ENCODE measurements at places on chromosomes 7 and 10.

GRCh38 chr10:126097558-126098225 lies 201.3 kb downstream of the FANK1 start:
- no peak for DNase-seq

GRCh38 chr7:50366311-50366710 lies 61.8 kb downstream of the IKZF1 start:
- no peak for DNase-seq

DNA sequence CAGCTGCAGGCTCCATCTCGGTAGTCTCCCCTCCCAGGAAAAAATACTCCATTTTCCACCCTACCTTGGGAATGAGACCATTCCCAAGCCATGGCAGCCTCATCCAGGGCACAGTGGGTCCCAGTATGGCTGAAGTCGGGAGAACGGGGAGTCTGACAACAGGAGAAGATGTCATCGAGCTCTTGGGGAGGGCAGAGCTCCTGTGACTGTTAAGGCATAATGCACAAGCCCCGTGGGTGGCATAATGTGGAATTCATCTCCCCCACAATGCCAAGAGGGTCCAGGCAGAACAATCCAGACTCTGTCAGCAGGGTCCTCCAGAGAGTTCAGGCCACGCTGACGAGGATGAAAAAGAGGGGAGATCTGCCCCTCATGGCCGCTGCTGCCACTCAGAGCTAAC lies 279.4 kb downstream of the PLXNA4 start:
- DNase-seq: no peak

- DNase-seq: no peak
Observed at GRCh38 chr7:134462337-134462925, 3.5 kb upstream of the AKR1B1 start.

GRCh38 chr10:30853066-30853465 lies 178.6 kb downstream of the ZNF438 start:
- no peak for DNase-seq

DNA sequence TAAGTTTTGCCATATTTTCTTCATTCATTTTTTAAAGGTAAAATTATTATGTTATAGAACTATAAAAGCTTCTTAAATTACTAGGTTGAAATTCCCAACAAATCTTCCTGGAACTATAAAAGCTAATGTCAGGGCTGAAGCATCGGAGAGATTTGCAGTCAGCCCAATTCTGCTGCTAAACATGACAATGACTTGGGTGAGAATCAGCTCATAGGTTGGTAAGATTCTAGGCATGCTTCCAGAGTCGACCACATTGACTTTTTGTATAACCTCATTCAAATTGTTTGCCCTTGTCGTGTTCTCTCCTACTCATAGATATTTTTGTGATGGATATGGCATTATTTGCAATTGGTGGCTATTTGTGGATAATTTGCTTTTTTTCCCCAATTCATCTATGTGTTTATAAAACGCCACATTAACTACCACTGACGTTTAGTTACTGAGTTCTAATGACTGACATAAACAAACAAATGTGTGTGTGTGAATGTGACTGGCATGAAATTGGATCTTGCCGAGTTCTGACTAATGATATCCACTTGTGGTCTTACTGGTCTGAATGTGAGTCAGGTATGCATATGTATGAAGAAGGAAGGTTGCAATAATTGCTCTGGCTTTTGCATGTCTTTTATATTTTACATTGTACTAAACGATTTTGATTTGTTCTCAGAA lies 579.8 kb downstream of the PARD3 start:
- no peak for DNase-seq

GRCh38 chr10:110448682-110449418 lies 48.9 kb upstream of the DUSP5 start:
- no peak for DNase-seq

DNA sequence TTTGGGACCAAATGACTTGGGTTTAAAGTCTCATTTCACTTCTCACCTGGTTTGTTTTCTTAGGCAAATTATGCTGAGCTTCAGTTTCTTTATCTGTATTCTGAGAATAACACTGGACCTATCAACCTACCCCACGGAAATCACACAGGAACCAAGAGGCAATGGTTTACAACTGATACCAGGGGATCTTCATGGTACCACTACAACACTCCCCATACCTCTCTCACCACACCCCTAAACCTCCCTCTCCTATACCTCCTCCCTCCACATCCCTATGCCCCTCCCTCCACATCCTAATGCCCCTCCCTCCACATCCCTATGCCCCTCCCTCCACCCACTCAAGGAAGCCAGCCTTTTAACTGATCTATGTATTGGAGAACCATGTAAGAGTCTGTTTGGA lies 9.9 kb downstream of the FAM204A start:
- DNase-seq: no peak

DNA sequence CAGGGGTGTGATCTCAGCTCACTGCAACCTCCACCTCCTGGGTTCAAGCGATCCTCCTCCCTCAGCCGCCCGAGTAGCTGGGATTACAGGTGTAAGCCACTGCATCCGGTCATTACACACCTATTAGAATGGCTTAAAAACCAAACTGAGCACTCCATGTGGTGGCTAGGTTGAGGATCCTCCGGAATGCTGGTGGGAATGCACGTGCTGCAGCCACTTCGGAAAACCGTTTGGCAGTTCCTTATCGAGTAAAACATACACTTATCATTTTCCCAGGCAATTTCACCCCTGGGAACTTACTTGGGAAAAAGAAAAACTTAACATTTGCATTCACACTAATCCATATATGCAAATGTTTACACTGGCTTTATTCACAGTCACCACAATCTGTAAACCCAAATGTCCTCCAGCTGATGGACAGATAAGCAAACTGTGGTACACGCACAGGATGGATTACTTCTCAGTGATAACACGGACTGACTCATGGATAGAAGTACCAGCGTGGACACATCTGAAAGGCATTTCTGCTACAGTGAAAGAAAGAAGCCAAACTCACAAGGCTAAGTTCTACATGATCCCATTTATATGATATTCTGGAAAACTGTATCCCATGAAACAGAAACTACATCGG lies 20.4 kb downstream of the RFC2 start:
- no peak for DNase-seq

DNA sequence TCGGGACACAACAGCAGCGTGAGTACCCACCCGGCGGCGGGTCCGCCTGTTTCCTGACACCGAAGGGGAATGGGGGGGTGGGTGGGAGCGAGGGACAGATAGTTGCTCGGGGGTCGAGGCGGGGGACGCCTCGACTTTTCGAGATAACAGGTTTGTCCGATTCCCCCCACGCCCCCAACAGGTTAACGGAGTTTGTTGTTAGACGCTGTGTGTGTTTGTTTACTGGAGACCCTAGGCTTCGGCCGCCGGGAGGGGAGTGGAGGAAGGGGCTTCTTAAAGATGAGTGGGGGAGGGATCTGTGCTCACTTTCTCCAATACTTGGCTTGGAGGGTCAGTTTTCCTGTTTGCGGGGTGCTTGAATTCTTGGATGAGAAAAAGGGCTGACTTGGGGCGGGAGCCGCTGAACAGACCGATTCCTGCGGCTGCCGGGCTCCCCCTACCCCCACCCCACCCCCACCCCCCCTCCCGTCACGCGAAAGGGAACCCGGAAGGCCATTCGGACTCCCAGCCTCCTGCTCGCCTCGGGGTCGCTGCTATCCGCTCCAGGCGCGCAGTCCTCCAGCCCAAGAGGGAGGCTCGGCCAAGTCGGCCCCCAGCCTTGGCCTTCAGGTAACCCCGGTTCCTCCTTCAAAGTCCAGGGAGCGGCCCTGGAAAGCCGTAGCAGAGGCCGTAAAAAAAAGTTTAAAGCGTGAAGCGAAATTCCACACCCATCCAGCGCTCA lies 1.0 kb downstream of the SORCS3 start:
- DNase-seq: no peak

GRCh38 chr7:94368371-94368791 lies 26.3 kb upstream of the COL1A2 start:
- DNase-seq: no peak

GRCh38 chr7:1193593-1194424 lies 33.8 kb upstream of the ZFAND2A start:
- DNase-seq: peak; percentile 69

- DNase-seq: no peak
Observed at GRCh38 chr10:14584661-14585060, 190.0 kb downstream of the FAM107B start.

- DNase-seq: no peak
Observed at GRCh38 chr7:135853499-135853898, 104.9 kb upstream of the FAM180A start.

DNA sequence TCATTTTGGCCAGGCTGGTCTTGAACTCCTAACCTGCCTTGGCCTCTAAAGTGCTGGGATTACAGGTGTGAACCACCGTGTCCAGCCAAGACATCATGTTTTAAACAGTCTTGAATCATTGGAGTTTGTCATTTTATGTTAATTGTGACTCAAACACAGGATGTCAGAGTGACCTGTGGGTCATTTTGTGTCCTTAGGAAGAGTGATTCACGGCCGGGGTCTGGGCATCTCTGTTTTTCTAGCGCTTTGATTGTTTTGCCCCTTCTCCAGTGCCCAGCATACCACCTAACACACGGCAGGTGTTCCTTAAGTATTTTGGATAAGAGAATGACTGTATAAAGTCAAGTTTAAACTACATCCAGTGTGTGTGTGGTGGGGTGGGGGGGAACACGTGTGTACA lies 183.7 kb upstream of the KLF6 start:
- DNase-seq: no peak

GRCh38 chr7:36207451-36208291 lies 54.6 kb downstream of the EEPD1 start:
- no peak for DNase-seq

GRCh38 chr10:44968500-44969400 lies 9.1 kb downstream of the RASSF4 start:
- peak; percentile 64 for DNase-seq

DNA sequence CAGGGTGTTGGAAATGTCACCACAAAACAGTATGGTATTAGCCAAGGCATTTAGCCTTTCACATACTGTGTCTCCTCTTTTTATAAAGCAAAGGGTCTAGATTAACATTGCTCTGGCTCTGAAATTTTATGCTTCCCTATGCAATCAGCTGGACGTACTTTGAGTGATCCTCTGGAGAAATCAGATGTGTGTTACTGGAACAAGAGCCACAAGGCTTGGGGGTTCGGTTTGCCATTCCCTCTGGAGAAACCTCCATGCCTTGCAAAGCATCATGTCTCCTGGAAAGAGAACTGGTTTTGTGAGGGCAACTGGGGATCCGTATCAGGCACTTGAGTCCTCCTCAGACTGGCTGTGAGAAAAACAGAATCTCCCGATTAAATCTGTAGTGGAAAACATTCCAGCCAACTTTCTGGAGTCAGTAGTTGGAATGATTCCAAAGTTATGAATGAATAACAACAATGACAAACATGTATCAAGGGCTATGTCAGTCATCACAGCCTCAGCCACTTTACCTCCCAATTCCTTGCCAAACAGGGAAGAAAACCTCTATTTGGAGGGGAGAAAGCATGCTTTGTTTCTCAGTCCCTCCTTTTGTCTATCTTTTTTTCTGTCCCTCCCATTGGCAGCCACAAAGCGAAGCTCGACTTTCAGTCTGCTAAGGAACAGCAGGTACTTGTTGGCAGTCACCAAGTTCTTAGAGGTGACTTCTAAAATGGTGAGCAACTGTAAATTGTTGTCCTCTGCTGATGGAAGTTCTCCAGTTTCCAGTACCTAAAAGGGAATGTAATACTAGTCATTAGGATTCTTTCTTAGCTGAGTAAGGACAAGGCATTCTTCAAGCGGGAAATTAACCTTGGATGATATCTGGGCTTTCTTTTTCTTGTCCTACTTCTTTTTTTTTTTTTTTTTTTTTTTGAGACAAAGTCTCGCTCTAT lies 864.8 kb upstream of the AUTS2 start:
- no peak for DNase-seq

DNA sequence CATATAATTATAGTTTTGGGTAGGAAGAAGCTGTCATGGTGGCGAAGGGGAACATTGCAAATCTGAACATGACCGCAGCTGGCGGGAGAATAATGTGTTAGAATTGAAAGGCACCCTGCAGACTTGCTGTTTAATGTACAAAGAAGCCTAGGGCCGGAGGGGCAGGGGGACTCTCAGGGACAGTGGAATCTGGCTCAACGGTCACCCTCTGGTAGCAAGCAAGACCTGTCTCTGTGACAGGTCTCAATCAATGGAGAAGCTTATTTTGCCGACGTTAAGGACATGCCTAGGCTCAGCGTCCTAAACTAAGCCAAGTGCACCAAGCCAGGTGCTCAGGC lies 177.3 kb downstream of the NSUN6 start:
- no peak for DNase-seq

- no peak for DNase-seq
Observed at GRCh38 chr7:26910221-26910620, 45.8 kb upstream of the SKAP2 start.

DNA sequence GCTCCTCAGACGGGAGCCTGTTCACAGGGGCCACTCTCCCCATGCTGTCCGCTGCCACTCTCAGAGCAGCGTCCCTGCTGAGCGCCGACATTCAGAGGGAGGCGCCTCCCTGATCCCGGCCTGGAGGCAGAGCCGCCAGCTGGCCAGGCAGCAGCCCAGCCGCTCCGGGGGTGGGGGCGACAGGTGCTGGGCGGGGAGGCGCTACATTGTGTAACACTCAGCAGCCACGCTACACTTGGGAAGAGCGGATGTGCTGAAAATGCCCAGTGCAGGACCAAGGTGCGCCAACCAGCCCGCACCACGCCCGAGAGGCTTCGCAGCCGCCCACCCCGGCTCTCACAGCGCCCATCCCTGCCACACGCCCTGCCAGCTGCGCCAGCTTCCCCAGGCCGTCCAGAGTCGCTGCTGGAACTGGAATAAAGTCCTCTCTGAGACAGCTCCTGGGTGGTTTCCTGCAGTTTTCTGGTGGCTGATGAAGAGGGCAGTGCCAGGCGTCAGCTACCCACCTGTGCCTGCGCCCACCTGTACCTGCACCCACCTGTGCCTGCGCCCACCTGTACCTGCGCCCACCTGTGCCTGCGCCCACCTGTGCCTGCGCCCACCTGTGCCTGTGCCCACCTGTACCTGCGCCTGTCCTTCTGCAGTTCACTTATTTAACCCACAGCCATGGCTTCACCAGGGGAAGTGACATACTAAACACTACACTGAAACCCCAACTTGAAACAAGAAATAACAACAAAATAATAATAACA lies 25.7 kb downstream of the STK32C start:
- DNase-seq: no peak

- no peak for DNase-seq
Observed at GRCh38 chr10:60564475-60564874, 174.8 kb upstream of the ANK3 start.

- DNase-seq: no peak
Observed at GRCh38 chr10:30447125-30447799, 13.3 kb downstream of the MAP3K8 start.

DNA sequence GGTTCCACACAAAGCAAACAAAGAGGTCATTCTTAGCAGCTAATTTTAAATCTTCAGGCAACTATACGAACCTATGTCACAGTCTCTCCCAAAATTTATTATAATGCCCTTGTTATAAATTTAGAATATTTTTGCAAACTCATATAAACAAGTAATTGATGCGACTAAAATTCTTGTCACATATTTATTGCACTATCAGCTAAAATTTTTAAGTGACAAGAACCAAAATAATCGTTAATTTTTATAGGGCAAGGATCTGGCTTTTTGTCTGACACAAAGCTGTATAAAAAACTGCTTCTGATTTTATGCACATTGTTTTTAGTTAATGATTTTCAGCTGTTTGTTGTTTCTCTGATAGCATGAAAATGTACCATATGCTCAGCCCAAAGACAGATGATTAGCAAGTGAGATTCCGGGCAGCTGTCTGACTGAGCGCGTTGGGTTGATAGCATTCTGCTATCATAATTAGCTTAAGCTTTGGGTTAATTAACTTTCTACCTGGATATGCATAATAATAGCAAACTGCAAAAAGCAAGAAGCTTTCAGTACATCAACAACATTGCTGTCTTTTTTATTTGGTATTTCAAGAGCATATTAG lies 136.0 kb downstream of the MGMT start:
- no peak for DNase-seq

- DNase-seq: no peak
Observed at GRCh38 chr10:4144817-4145216, 359.8 kb upstream of the KLF6 start.

All from AML-193 (cell line).